Non-pigmented ciliary epithelial cell (primary cell): ENCODE measurements at places on chromosomes 12 and 14.

- DNase-seq, result no peak
These were observed 1.2 kb downstream of the SCNN1A start for GRCh38 chr12:6374028-6374785.

DNA sequence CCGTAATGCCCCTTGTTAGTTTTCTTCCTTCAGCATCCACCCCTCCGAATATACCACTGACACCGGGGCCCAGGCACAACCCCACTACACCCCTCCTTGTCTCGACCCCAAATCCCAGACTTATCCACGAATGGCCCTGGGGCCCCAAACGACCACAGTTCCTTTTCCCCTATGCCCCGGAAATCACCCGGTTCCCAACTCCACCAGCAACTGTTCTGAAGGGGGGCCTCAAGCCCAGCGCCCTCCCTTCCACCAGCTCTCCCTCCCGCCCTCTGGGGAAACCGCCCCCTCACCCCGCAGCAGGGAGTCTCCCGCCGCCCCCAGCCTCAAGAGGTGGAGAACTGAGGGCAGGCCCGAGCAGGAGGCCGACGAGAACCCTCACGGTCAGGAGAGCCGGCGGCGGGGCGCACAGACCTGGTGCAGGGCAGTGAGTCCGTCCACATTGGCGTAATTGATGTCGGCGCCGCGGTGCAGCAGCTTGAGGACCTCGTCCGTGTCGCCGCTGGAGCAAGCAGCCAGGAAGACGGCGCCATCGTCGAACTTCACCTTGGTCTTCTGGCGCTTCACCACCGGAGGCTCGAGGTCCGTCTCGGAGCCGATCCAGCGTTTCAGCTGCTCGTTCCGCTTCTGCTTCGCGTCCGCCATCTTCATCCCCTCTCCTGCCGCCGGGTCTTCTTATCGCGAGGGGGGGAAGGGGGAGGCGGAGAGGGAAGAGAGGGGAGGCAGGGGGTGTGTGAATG, 446 bp downstream of the PPP1R12A start:
- DNase-seq, result no peak

DNA sequence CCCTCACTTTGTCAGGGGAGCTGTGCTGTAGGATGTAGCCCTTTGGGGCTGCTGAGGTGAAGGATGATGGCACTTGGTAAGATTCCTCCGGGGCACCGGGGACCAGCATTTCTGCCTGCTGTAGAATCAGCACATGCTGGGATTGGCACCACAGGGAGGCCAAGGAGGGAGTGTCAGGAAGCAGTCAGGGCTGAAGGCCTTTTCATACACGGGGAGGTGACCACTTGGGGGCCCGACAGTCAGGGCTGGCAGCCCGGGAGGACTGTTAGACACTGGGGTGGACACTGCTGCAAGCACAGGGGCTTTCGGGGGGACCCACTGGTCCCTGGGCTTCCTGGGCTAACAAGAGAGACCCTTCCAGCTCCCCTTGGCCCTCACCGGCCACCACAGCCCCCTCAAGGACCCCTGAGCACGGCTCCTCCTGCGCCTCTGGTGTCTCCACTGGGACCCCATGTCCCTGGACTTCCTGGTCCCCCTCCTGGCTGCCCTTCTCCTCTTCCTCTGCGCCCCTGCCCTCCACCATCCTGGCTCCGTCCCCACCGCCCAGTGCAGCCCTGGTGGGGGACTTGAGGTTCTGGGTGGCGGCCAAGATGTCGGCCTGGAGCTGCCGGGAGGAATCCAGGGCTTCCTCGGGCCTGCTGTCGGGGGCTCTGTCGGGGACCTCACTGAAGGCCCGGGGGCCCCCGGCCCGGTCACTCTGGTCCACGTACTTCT, 6.5 kb downstream of the TMEM119 start:
- DNase-seq, result no peak

GRCh38 chr14:68960123-68960522, 19.0 kb downstream of the ACTN1 start:
- no peak for DNase-seq

- DNase-seq, result no peak
These were observed 22.3 kb upstream of the PLEKHH1 start for GRCh38 chr14:67510836-67511235.

GRCh38 chr12:47965581-47965980, 2.2 kb downstream of the TMEM106C start:
- DNase-seq, result no peak

DNA sequence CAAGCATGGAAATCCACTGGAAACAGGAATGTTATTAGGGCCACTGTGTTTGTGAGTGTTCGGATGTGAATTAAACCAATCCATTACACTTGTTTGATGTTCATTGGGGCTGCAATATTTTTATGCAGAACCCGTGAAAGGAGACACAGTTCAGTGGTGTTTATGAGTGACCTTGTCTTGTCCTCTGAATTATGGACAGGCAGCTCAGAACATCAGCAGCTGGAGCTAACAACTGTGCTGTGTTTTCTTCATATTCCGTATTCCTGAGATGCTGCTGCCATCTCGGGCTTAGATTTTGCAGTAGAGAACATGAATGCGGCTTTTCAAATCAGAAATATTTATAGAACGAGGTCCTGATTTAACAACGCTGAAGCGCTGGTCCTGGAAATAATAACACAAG, 20.3 kb upstream of the CACNA1C start:
- DNase-seq, result no peak

GRCh38 chr14:34331728-34332623, 130.1 kb downstream of the SPTSSA start:
- no peak for DNase-seq

- no peak for DNase-seq
These were observed 25.6 kb downstream of the NIN start for GRCh38 chr14:50805396-50805795.

GRCh38 chr12:108103517-108103916, 25.6 kb upstream of the WSCD2 start:
- no peak for DNase-seq

DNA sequence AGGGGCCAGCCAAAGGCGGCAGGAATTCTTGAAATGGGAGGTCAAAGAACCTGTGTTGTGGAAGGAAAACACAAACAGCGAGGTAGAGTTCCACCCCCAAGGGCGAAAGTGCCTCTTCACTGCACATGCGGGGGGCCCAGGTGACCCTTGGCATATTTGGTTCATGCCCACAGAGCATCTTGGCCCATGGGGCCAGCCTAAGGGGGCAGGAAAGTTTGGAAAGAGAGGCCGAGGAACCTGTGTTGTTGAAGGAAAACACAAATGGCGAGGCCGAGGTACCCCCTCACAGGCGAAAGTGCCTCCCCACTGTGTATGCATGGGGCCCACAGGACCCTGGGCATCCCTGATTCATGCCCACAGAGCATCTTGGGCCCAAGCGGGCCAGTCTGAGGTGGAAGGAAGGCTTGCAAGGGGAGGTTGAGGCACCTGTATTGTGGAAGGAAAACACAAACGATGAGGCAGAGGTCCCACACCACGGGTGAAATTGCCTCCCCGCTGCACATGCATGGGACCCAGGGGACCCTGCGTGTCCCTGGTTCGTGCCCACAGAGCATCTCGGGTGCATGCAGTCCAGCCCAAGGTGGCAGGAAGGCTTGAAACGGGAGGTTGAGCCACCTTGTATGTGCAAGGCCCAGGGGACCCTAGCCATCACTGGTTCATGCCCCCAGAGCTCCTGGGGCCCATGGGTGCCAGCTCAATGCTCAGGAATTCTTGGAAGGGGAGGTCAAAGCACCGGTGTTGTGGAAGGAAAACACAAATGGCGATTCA, 384.1 kb downstream of the ALG10 start:
- DNase-seq, result no peak

DNA sequence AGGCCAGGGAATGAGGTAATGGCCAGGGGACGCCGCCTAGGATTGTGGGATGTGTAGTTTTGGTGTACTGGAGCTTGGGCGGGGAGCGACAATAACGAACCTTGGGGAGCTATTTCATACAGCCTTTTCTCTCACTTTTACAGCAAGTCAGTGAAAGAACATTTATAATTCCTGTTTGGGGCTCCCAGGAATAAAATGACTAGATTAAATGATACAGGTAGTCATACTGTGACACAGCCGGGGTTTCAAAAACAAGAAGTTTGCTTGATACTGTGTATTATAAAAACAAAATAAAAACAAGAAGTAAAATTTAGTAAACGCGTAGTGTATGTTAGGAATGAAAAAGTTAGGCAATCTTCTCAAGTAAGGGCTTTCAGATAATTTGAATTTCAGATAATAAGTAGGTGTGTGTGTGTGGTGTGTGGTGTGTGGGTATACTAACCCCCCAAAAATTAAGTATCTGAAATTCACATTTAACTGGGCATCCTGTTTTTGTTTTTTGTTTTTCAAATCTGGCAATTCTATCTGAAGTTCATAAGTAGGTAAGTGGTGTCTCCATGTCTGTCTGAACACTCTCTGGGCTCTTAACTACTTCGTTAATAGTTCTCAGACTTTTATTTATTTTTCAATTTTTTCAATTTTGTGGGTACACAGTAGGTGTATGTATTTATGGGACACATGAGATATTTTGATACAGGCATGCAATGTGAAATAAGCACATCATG, 458 bp upstream of the DCTN2 start:
- no peak for DNase-seq

DNA sequence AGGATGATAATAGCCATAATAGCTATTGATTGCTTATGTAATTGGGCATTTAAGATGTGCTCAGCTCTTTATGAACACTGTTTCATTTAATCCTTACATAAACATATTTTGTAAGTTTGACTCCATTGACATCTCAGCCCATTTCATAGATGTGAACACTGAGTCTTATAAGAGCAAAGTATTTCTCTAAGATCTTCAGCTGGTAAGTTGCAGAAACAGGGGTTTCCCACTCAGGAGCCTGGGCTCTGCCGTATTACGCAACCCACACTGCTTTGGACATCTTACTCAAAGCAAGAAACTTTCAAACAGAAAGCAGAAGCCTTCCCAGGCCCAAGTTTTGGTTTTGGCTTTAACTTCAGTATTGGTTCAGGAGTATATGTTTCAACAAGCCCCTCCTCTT, 705.1 kb downstream of the MED13L start:
- DNase-seq, result no peak

GRCh38 chr14:29419736-29420135, 507.9 kb downstream of the PRKD1 start:
- no peak for DNase-seq

GRCh38 chr12:117360222-117360550, 1.2 kb downstream of the NOS1 start:
- no peak for DNase-seq

DNA sequence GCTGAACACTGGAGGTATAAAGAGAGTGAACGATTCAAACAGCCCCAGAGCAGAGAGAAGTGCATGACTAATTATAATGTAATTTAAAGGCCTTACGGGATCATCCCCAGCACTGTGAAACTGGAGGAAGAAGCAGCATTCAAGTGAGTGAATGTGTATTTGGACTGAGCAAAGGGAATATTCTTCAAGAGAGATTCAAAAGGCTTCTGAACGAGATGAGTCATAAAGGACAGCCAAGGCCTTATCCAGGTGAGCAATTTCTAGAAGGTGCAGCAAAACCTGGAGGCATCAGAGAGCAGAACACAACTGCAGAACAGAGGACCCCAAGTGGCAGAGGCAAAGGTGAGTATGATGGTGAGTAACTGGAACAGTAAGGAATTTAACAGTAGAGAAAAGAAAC, 127.2 kb downstream of the BCAT1 start:
- no peak for DNase-seq

DNA sequence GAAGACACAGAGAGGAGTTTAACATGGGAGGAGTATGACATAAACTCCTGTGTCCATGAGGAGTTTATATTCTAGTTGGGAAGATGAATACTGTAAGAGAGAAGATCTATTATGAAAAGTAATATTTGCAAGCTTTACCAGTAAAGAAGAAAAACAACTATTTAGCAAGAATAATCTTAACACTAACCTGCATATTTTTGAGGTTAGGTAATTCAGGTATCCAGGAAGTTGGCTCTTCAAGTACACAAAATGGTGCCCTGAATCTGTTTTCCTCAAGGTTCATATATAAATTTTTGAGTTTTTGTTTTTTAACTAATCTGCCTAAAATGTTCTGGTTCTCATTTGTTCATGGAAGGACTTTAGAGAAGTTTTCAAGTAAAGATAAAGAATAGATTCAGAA, 33.9 kb upstream of the KCNMB4 start:
- no peak for DNase-seq

- DNase-seq, result no peak
These were observed 55.9 kb upstream of the RERGL start for GRCh38 chr12:18145924-18146323.
